ENCODE measurements at places on chromosomes 7 and 10. TPM values are rescaled to one million over a fixed set of nuclear protein-coding genes. Genes with fewer than 3 reads are reported as not detected.

PRPS1L1 gene
- total RNA-seq, result not detected

- no peak for DNase-seq
These were observed 25.2 kb upstream of the BTBD16 start for GRCh38 chr10:122245897-122246296.

RAMP3 gene
- total RNA-seq, result 82.6 TPM

ENTPD1 gene
- 36.6 TPM for total RNA-seq

DNA sequence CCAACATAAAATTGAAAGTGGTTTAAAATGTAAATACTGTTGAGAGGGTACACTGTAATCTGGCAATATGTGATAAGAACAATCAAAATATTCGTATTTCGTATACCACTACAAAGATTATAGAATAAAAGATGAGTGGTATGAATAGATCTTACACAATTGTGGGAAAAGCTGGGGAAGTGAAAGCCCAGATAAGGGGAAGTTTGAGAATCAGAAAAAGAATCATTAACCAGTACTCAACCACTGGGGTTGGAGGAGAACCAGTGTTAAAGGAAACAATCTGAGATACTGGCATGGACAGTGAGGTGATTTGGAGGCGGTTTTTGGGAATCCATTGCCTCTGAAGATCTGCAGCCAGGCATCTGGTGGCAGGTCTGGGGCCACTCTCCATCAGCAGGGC lies 59.7 kb upstream of the CDK14 start:
- no peak for DNase-seq

CDK1 gene
- 3.3 TPM for total RNA-seq

- no peak for DNase-seq
These were observed 383 bp upstream of the R3HCC1L start for GRCh38 chr10:98134117-98134430.

Measured in kidney (tissue), 22 donors.